Bronchial epithelial cell (primary cell): ENCODE measurements at places on chromosomes 4 and X.

DNA sequence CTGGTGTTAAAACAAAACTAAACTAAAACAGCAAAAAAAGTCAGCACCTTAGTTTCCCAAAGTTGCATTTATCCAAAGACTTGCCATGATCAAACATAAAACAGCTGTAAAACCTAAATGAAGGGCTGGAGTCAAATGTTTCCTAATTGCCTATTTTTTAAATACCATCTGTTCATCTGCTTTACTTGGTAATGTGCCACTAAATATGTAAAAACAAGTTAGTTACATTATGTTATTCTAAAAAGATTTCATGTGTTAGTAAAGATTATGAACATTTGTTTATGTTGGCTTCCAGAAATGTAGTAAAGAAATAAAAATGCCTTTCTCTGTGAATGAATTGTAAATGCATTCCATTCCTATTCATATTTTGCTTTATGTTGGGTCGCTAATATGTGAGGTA, 977.8 kb downstream of the FSTL5 start:
- no peak for DNase-seq

GRCh38 chrX:154373340-154374306, 811 bp downstream of the FLNA start:
- DNase-seq, result peak; percentile 75

- no peak for DNase-seq
These were observed 48.8 kb downstream of the RPS6KA3 start for GRCh38 chrX:20217906-20218305.

- DNase-seq, result no peak
These were observed 6.5 kb downstream of the TBC1D14 start for GRCh38 chr4:6916069-6916586.

DNA sequence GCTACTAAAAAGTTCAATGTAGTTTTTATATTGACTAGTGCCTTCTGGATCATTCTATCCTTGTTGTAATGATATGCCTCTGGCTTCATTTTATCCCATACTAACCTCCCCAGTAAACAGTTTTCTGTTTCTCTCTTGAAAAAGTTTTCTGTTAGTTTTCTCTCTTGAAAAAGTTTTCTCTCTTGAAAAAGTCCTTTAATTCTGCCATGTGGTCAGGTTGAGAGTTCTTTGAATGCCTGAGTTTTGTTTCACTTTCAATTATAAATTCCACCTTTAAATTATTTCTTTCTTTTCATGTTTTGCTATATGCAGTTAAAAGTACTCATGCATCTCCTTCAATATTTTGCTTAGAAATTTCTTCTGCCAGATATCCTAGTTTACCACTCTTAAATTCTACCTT, 1139.6 kb downstream of the STPG2 start:
- DNase-seq, result no peak

GRCh38 chr4:183241721-183242151, 78.3 kb downstream of the CLDN22 start:
- DNase-seq, result no peak

DNA sequence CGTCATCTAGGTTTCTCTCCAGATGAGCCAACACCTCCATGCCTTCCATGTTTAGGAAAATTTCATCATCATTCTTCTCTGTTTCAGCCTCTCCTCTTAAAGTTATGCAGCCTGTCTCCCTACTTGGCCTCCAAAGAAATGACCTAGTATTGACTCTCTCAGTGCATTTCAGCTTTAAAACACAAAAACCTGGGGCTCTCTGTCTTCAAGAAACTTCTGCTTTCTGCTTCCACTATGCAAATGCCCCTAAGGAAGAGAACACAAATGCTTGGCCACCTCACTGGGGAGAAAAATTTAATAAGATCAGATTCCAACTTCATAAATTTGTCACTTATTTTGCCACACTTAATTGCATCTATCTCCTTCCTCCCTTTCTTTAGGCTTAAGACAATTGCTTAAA, 93.3 kb downstream of the GPRIN3 start:
- DNase-seq, result no peak

DNA sequence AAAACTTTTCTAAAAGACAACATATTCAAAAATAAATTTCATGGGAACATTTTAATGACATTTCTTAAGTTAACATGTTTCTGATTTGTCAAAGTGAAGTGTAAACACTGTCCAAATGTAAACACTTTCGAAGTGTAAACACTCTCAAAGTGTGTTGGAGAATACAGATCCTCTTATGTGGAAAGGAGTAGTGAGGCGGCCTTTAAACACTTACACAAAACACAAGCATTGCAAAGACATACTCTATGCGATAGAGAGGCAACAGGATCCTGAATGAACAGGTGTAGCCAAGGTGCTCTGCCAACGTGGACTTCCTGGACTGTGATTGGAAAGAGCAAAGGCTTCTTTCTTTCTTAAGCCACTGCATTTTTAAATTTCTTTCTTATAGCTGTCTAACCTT, 62.7 kb upstream of the PGM2 start:
- no peak for DNase-seq

- DNase-seq, result no peak
These were observed 145.1 kb downstream of the CBR4 start for GRCh38 chr4:168864821-168865541.

DNA sequence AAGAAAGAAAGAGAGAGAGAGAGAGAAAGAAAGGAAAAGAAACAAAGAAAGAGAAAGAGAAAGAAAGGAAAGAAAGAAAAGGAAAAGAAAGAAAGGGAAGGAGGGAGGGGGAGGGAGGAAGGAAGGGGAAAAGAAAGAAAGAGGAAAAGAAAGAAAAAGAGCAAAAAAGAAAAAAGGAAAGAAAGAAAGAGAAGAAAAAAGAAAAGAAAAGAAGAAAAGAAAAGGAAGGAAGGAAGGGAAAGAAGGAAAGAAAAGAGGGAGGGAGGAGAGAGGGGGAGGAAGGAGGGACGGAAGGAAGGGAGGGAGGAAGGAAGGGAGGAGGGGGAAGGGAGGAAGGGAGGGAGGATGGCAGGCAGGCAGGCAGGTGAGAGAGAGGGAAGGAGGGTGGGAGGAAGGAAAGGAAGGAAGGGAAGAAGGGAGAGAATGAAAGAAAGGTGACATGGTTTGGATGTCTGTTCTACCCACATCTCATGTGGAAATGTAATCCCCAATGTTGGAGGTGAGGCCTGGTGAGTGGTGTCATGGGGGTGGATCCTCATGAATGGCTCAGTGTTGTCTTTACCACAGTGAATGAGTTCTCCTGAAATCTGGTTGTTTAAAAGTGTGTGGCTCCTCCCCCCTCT, 83.0 kb upstream of the DCLK2 start:
- no peak for DNase-seq

DNA sequence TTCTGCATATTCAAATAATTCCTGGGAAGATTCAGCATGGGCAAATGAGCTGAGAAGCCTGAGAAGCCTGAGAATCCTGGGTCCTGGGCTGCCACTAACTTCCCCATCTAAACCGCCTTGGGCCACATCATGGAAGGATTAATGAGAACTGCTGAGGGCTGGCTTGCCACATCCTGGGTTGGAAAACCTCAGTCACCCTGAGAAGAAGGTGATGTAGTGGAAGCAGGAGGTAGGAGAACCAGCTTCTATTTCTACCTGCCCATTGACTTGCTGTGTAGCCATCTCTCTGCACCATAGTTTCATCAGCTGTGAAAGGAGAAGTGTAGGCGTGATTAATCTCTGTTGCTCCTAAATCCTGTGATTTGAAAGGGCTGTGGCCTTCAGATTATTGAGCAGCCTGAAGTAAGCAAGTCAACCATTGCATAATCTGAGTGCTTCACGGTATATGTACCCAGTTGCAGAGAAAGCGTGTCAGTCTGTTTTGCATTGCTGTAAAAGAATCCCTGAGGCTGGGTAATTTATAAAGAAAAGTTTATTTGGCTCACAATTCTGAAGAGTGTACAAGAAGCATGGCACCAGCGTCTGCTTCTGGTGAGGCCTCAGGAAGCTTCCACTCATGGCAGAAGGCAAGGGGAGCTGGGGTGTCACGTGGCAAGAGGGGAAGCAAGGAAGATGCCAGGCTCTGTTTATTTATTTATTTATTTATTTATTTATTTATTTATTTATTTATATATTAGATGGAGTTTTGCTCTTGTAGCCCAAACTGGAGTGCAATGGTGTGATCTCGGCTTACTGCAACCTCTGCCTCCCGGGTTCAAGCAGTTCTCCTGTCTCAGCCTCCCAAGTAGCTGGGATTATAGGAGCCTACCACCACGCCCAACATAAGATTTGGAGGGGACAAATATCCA, 140.9 kb upstream of the ATP6AP2 start:
- DNase-seq, result no peak

DNA sequence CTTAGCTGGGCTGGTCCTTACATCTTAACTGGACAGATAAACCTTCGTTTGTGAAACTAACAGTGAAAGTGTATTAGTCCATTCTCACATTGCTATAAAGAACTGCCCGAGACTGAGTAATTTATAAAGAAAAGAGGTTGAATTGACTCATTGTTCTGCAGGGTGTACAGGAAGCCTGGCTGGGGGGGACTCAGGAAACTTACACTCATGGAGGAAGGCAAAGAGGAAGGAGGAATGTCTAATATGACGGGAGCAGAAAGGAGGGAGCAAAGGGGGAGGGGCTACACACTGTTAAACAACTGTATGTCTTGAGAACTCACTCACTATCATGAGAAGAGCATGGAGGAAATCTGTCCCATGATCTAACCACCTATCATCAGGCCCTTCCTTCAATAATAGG, 1566.5 kb upstream of the PCDH7 start:
- DNase-seq, result no peak

DNA sequence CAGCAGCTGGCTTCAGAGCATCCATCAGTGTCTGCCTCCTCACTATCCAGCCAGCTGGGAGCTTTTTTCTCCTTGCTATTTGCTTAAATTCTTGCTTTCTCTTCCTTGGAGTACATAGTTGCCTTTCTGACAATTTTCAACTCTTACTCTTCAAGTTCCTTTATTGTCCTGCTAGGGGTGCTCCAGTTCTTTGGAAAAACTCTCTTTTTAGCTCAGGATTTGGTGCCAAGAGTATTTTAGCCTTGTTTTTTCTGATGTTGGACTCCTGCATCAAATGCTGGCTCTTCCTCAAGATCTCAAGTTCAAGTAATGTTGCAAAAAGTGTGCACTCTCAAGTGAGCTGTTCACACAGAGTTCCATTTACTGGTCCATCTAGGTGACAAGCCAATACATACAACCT, 126.4 kb downstream of the KDR start:
- peak; percentile 27 for DNase-seq

DNA sequence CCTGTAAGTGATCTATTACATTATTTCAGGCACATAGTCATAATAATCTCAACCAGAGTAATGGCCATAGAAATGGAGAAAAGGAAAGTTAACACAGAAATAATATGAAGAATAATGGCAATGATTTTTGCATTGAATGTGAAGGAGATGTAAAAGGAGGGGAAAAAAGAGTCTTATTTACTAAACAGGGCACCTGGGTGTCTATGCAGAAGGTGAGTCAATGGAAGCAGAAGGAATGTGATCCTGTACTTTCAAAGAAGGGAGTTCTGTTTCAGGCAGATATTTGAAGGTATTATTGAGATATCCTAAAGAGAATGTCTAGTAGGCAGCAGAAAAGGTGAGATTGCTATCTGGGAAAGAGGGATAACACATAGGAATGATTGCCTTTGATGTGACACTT, 279.9 kb downstream of the INPP4B start:
- peak; percentile 26 for DNase-seq

- no peak for DNase-seq
These were observed 8.3 kb downstream of the MAGEA11 start for GRCh38 chrX:149720021-149720689.

GRCh38 chr4:125739760-125740159, 425.0 kb downstream of the FAT4 start:
- no peak for DNase-seq

DNA sequence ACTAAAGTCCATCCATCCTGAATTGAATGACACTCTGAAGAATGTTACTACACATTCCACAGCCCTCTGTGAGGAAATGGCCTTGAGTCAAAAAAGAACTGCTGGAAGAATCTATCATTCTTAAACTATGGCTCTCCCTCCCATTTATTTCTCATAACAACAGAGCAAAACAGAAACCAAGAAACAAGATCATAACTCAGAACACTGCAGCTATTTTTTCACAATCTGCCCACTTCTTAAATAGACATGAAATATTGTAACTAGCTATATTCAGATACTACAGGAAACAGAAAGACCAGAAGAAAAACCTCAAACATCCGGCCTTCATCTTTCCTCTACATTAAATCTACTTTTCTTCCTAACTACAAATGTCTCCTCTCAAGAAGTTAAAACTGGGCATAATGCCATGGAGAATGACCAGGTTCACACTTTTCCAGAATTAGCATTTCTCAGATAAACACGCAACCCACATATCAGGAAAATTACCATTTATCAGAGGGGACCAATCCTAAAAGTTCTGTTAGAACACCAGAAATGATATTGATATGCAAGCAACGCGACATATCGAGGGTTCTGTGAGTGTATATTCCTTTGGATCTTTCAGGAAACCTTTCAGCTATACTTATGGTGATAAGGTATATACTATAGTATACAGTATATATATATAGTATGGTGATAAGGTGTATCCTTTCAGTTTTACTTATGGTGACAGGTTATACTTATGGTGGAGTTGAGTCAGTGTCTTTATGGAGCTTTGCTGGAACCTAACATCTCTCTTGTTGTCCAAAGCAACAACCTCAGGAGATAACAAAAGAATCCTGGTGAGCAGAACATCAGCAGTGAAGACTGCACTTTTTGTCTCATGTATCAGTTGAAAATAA, 60.4 kb upstream of the IRF2 start:
- DNase-seq, result peak; percentile 19

- DNase-seq, result no peak
These were observed at the start of gene MAGEB6B for GRCh38 chrX:26160301-26160700. TSS of gene MAGEB6B (plus strand) at chrX:26160601. CDS start at chrX:26160601, 0 bp downstream.

- peak; percentile 69 for DNase-seq
These were observed at the start of gene SEC24D for GRCh38 chr4:118835571-118836300. TSS of gene SEC24D (minus strand) at chr4:118836126. CDS start at chr4:118833696, 2,430 bp downstream.

GRCh38 chr4:125121581-125121980, 193.2 kb upstream of the FAT4 start:
- DNase-seq, result no peak

- no peak for DNase-seq
These were observed 158.9 kb upstream of the MAP3K15 start for GRCh38 chrX:19674041-19674789.

GRCh38 chr4:145861336-145862318, 77.0 kb downstream of the ZNF827 start:
- no peak for DNase-seq

DNA sequence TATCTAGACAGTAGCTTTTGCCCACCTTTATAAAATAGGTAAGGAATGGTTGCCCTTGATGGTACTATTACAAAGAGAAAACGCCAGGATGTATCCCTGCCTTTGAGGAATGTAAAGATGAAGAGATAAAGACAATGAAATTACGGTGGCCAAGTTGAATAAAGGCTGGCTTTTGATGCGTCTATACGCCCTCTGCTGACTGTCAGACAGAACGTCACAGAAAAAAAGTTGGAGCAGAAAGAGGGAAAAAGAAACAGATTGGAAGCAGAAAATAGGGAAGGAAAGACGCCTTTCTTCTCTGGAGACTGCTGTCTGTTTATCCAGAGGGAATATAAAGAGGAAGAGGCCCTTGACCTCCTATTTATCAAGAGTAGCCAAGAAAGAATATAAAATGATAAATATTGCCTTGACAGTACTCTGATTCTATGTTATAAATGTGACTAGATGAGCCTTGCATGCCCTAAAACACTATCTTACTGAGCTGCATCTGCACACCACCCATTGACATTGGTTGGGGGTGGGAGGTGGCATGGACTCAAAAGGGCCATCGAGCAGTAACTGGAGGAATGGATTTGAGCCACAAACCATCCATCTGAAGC, 30.6 kb downstream of the PCDH19 start:
- peak; percentile 17 for DNase-seq
